MM.1S (cell line): ENCODE measurements at places on chromosomes 7 and 10.

DNA sequence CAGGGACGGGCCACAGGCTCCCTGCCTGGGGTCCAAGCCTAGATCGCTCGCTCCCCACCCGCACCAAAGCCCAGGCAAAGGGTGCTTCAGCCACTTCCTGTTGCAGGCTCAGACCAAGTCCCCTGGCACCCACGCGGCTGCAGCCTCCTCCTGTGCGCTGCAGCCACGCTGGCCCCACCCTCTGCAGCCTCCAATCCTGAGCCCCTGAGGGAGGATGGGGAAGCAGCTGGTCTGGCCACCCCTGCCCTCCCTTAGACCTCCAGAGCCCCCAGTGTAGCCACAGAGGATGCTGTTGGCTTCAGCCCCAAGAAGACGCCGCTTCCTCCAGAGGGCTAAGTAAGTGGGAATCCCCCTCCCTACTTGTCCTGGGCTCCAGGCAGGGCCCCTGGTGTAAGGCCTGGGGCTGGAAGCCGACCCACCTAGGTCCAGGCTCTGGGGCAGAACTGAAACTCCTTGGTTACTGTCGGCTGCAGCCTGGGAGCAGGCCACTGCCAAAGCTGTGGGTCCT, 9.4 kb downstream of the LIMK1 start:
- no peak for DNase-seq

GRCh38 chr7:86788948-86789347, 145.2 kb downstream of the GRM3 start:
- peak; percentile 42 for DNase-seq

DNA sequence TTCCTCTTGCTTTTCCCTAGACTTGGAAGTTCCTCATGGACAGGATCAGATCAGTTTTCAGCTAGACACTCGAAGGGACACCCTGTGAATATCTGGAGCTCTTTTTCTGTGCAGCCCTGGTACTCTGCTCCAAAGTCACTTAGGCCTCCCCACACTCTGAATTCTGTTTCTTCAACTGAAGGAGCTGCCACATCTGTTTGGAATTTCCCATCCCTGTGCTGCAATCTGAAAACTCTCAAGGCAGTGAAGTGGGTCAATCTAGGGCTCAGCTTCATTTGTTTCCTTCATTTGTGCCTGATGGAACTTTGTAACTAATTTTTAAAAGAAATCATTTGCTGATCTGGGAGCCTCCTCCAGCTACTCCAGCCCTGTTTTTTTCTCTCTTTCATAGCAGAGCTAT, 9.6 kb downstream of the EPC1 start:
- DNase-seq = no peak

DNA sequence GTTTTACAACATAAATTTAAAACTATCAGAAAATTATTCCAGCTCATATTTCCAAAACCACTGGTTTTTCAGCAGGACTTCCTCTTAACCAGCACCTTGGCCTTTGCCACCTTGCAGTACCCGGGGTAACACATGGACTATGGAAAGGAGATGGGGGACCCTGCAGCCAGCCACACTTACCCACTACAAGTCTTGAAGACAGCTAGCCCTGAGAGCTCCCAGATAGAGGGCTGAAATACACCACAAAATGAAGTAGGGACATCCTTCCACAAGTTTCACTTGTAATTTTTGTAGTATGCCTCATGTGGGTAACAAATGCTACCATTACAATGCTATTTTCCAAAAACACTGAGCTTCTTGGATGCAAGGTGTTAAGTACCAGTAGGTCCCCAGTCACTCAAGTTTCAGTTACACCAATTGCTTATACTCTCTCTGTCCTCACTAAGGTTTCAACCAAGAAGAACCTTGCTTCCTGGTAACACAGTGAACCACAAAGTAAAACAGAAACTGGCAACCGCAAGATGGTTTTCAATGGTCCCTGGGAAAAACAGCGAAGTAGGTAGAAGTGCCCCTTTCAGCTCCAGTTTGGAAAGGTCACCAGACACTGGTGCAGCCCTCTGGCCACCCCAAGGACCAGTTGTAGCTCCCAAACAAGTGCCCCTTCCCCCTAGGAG, 110.9 kb downstream of the SGMS1 start:
- DNase-seq = peak; percentile 92

- DNase-seq = no peak
Measured at GRCh38 chr7:44891372-44891771, 6.0 kb upstream of the PURB start.

GRCh38 chr7:104843198-104843597, 170.8 kb upstream of the KMT2E start:
- no peak for DNase-seq

DNA sequence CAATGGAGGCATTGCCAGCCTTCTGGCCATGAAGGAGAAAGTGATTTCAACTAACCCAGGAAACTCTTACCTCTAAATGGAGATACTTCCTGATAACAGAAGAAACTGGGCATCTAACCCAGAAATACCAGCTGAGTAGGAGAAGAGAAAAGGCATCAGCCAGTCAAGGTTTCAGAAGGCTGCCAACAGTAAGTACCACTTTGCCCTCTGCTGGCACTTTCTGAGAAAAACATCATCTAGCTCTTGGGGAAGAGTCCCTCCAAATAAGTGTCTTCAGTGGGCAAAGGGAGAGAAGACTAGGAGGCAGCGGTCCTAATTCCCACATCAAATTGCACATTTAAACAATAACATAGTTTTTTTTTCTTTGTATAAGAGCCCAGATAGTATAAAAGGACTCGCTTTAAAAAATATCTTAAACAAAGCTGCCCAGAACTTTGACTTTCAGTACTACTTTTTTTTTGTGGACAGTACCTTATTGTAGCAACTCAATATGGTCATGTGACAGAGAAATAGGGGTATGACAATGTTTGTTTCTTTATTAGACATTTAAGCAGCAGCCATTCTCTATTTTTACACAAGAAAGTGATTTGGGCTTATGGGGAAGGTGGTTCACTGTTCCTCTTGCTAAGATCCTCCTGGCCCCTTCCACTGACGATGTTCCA, 157.3 kb downstream of the CTTNBP2 start:
- DNase-seq = peak; percentile 84

DNA sequence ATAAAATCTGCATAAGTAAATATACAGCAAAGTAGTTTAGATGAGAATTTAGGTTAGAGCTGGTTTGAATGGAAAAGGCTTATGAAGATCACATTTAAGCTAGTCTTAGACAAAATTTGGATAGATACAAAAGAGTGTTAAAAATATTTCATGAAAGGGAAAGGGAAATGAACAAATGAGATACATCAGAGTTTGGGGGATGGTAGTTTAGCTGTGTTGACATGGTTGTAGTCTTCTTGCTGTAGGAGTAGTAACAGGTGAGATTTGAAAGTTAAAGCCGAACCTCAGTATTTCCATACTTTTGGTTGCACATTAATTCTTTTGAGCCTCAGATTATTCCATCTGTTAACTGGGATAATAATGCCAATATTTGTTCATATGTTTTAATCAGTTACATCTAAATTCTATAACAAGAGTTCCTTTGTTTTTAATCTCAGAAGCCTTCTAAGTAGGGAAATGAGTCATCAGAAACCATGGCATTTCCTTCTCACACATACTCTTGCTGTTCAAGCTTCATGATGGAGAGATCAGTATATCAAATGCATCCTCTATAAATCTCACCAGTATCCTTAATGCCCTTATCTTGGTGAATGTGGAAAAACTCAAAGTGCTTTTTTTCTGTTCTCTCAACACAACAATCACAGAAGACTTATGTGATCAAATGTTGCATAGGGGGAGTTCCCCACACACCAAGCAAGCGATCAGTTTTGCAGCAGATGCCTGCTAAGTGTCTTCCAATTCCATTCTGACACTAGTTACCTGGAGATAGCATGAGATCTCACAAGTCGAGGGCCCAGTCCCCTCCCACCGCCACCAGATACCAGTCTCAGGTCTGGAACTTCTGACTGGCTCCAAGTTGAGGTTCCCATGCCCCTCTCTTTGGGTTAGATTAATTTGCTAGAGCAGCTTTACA, 84.7 kb downstream of the MAPK8 start:
- DNase-seq = peak; percentile 34

DNA sequence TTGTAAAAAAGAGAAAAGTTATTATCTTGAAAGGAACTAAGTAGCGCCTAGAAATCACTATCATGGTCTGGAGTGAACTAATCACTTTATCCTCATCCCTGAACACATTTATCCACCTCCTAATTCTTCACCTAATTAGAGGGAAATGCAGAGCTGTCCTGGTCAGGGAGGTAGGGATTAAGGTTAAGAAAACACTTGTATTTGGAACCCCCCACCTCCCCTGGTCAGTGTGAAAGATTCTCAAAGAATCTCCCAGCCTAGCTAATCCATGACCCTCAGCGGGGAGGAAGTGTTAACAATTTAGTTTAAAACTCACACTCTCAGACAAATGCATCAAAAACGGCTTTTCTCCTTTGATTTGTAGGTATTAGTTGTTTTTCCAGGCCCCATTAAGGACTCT, 83.8 kb downstream of the FAM204A start:
- no peak for DNase-seq

DNA sequence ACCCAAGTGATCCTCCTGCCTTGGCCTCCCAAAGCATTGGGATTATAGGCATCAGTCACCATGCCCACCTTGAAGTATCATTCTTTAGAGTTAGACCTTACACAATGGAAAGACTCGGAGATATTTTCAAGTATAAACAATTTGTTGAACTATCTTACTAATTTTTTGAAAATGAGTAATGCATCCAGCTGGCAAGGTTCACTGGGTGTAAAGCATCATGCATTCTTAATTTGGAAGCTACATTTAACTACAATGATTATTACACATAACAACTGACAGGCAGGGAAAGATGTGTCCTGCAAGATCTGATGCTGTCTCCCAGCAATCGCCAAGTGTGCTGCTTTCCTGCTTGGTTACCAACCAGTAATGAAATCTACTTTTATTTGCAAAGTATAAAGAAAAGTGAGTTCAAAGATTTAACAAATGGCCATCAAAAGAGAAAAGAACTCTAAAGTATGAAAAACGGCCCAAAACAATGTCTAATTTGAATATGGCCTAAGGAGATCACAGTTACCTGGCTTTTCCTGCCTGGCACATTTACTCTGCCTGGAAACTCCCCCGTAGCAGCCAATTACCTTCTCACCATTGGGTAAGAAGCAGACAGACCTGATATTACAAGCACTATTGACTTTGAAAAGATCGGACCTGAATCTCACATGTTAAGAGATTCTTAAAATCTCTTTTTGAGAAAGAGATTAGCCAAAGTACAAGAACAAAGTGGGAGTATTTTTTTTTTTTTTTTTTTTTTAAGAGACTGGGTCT, 59.3 kb upstream of the NMT2 start:
- DNase-seq = no peak

- DNase-seq = no peak
Measured at GRCh38 chr10:80284522-80284921, 4.9 kb downstream of the MAT1A start.

DNA sequence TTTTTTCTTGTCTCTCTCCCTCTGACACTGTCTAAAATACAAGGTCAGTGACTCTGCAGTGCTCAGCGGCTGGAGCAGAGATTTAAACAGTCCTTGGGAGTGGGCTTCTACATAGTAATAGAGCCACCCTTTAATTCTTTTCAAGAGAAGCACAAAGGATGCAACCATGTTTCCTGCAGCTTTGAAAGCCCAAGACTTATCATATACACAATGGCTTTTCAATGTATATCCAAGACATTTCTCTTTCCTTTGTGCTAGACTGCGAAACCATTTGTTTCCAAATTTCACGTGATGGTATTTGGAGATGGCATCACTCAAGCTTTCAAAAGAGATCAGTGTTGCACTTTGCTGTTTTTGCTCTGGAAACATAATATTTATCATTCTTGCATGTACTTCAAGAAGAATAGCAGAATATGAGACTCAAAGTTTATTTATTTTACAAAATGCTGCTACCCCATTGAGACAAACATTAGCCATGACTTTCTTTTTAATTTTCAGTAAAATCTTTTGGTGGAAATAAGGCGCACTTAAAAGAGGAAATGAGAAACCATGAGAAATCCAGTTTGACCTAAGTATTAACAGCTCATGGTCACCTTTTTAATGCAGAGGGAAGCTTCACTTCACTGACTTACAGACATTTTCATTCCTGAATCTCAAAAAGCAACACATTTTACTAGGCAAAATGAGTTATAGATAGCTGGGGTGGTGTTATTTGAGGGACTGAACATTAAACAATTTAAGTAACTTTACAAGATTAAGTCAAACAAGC, 76.6 kb downstream of the SEMA3C start:
- DNase-seq = no peak

- DNase-seq = no peak
Measured at GRCh38 chr7:86863452-86863851, 196.0 kb downstream of the ELAPOR2 start.

DNA sequence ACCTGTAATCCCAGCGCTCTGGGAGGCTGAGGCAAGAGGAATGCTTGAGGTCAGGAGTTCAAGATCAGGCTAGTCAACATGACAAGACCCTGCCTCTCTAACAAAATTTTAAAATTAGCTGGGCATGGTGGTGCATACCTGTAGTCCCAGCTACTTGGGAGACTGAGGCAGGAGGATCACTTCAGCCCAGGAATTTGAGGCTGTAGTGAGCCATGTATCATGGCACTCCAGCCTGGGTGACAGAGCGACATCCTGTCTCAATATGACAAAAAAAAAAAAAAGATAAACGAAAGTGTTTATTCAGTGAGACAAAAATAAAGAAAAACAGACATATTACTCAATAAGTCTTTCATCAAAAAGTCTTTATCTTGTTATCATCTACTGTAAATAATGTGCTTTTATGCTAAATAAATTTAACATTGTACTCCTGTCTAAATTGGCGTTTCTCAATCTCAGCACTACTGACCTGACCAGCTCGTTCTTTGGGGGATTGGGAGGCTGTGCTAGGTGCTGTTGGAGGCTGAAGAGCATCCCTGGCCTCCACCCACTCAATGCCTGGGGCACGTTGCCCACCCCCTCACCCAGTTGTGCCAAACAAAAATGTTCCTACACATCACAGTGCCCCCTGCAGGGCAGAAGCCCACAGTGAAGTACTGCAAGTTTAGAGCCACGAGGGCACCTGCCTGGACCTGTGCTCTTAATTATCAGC, 57.7 kb downstream of the NCAPG2 start:
- peak; percentile 30 for DNase-seq

GRCh38 chr10:78337016-78337415, 303.4 kb downstream of the RPS24 start:
- DNase-seq = no peak
